ENCODE measurements at places on chromosomes 6 and 20.

DNA sequence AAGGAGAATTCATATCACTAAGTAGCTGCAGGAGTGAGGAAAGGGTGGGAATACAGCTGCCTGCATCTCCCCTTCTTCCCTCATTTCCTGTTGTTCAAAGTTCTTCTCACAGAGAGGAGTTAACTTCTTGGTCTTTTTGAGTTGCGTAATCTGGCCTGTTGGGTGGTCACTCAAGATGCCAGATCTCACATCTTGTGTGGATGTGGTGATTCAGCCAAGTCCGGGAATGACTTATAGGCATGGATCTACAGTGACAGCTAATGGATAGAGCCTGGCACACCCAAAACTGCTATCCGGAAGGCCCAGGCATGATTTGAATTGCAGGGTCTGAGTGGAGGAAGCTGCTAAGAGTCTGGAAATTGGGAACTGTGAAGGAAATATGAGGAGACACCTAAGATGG lies 100.2 kb upstream of the SLC35B3 start:
- no peak for DNase-seq

- DNase-seq: peak; percentile 74
Observed at GRCh38 chr6:34243901-34244884, 4.6 kb downstream of the SMIM29 start.

DNA sequence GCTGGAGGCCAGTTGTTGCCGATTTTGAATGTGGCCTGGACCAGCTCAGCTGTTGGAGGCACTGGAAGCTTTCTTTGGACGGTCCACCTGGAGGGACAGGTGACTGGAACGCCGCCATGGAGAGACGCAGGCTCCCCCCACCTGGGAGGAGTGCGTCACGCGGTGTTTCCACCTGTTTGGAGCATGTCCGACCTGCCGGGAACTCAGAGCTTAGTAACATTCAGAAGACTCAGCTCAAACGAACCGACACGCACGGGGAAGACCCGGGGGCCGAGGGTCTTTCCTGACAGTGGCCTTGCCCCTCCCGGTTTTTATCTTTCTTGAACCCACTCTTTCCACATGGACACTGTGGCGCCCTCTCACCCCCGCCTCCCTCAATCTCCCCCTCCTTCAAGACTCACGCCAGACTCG lies 141.6 kb downstream of the SMOC2 start:
- DNase-seq: no peak

GRCh38 chr20:62832212-62832922 lies 15.5 kb downstream of the COL9A3 start:
- DNase-seq: no peak

Data from CD4-positive, alpha-beta T cell treated with Interleukin-15 for 4 hours (primary cell).